ENCODE measurements at places on chromosomes 1 and 21.

DNA sequence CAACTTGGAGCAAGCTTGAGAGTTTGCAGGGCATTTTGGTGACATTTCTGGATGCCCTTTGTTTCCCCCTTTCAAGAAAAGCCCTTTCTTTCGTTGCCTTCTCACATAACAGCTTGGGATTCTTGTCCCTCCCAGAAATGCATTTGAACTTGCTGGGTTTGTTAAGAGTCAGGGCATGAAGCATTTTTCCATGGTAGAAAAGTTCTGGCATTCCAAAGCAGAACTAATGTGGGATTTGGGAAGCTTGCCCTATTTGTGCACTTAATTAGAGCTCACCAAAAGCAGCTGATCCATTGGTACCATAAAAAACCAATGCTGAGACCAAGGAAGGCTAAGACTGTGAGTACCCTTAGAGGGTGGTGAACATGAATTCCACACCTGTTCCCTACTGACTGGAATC, 99.8 kb upstream of the HOOK1 start:
- no peak for DNase-seq

DNA sequence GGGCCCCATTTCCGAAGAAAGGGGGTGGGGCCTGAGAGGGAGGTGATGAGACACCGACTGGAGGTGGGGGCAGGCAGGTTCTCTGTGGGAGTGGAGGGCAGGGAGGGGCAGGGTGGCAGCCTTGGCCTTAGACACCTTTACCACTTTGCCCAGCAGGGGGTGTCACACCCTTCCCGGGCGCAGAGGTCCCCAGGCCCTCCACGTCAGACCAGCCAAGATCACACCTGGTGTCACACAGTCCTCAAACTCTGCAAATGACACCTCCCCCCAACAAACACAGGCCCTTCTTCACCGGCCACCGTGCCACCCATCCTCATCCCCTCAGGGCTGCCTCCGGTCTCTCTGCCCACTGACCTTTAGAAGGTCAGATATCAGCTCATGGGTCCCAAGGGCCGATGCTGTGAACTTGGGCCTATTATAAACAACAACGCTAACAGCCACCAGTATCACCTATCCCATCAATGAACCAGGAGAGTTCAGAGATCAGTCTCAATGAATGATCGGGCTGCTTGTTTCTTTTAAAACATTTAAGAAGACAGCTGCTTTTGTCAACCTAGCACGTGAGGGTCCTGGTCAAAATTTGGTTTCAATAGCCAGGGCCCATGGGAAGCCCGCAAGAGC, 103.9 kb downstream of the CASZ1 start:
- DNase-seq: peak; percentile 62

- DNase-seq: no peak
These were observed 48.9 kb upstream of the GORAB start for GRCh38 chr1:170483051-170483450.

- DNase-seq: no peak
These were observed 156.9 kb upstream of the NBPF11 start for GRCh38 chr1:148308832-148309458.

DNA sequence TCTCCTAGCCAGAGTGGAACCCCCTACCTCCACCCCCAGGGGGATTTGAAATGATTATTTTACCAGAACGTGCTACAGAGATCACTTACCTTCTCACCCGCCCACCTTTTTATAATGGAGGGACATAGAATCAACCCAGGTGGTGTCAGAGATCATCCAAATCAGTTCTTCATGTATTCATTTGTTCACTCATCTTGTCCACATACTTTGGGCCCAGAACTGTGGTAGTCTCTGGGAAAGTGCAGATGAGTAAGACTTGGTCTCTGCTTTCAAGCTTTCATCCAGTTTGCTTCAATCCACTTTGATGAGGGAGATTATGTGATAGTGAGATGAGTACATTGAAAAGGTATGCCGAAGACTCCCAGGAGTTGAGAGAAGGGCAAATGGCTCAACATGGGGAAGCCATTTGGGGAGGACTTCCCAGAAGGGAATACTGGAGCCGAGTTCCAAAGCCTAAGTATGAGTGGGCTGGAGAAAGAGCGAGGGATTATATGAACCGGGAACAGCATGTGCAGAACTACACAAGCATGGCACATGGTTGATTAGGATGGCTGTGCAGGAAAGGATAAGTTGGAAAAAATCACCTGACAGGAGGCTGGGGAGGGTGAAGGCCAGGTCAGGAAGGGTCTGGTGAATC, 1.9 kb downstream of the FGGY start:
- DNase-seq: no peak

- no peak for DNase-seq
These were observed 90.7 kb upstream of the TTC39A start for GRCh38 chr1:51420867-51421627.

- DNase-seq: no peak
These were observed at the start of gene LCE3E for GRCh38 chr1:152566681-152567080. Gene LCE3E (minus strand): TSS chr1:152566780. CDS start chr1:152566208, 572 bp downstream.

DNA sequence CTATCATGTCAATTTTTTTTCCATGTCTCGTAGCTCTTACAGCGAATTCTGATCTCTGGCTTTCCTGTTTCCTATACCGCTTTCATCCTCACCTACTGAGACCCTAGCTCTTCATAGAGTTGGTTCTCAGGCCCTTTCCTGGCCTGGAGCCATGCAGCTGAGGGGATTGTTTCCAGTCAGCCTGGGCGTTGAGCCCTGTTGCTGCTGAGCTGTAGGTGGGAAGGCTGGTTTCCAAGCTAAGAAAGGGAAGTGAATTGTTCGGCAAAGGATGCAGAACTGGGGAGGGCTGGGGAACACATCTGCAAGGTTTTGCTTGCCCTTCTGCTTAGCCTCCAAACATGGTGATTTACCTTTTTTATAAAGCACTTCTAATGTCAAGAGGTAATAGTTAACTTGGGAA, 41.5 kb downstream of the SPATA46 start:
- DNase-seq: no peak

- DNase-seq: no peak
These were observed 16.5 kb upstream of the ROR1 start for GRCh38 chr1:63757334-63757733.

GRCh38 chr1:197924516-197925123, 7.4 kb downstream of the LHX9 start:
- DNase-seq: no peak

GRCh38 chr1:89987159-89987819, 7.6 kb upstream of the ZNF326 start:
- DNase-seq: no peak

Measured in stimulated activated CD4-positive, alpha-beta T cell treated with anti-CD3 and anti-CD28 coated beads, Interleukin-12 subunit alpha, Interleukin-12 subunit beta, amount 100 ng/mL, for 4 hours (primary cell).